ENCODE measurements at places on chromosomes 11 and 22.

DNA sequence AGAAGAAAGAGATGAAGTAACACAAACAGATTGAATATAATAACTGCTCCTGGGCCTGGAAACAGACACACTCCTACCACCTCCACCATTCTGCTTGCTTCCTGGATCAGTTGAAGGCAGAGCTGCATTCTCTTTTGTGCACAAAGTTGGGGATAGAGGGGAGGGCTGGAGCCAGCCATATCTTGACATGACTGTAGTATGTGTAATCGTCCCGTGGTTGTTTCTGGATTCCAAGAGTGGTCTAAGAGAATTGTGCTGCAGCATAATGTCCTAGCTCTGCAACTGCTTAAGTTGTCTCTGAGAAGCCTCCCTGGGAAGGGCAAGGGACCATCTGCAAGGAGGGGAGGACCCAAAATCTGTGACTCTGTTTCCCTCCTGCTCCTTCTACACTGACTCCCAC, 3.2 kb downstream of the CRY2 start:
- DNase-seq: no peak

GRCh38 chr22:41382098-41382578, 396 bp downstream of the TEF start:
- DNase-seq: no peak

- DNase-seq: no peak
Measured at GRCh38 chr22:37581504-37581903, 1.6 kb upstream of the LGALS2 start.

DNA sequence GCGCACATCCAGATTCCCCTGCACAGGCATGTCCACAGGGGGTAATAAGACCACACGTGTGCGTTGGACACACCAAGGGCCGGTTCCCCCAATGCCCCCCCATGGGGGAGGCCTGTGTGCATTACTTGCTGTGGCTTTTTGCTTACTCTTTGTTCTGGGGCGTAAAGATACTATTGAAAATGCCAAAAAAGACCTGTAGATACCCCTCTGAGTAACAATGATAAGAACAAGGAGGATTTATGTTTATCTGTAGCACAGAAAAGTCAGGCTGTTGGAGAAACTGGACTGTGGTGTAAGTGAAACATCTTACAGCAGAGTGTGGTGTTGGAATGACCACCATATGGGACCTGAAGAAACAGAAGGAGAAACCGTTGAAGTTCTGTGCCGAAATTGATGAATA, 103.2 kb downstream of the TBC1D22A start:
- DNase-seq: no peak

GRCh38 chr11:118338637-118339061, 3.9 kb downstream of the CD3D start:
- DNase-seq: no peak

- no peak for DNase-seq
Measured at GRCh38 chr11:34606326-34607120, 14.4 kb upstream of the EHF start.

DNA sequence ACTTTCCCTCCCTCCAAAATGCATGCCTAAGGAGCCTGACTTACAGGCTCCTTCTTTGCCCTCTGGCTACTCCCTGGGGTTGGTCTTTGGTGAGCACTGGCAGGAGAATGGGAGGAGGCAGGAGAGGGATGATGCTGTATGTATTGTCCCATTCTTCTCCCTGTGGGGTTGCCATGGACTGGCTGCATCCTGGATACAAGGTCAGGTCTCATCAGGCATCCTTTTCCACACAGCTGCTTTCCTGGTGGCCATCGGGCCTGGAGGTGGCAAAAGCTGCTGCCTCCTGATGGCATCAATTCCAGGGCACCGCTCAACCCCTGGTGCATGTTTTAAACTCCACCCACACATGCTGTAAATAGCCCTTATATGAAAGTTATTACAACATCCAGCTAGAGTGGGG, 257.2 kb downstream of the ETS1 start:
- no peak for DNase-seq

- DNase-seq: no peak
Measured at GRCh38 chr11:76803811-76804600, 20.9 kb downstream of the TSKU start.

DNA sequence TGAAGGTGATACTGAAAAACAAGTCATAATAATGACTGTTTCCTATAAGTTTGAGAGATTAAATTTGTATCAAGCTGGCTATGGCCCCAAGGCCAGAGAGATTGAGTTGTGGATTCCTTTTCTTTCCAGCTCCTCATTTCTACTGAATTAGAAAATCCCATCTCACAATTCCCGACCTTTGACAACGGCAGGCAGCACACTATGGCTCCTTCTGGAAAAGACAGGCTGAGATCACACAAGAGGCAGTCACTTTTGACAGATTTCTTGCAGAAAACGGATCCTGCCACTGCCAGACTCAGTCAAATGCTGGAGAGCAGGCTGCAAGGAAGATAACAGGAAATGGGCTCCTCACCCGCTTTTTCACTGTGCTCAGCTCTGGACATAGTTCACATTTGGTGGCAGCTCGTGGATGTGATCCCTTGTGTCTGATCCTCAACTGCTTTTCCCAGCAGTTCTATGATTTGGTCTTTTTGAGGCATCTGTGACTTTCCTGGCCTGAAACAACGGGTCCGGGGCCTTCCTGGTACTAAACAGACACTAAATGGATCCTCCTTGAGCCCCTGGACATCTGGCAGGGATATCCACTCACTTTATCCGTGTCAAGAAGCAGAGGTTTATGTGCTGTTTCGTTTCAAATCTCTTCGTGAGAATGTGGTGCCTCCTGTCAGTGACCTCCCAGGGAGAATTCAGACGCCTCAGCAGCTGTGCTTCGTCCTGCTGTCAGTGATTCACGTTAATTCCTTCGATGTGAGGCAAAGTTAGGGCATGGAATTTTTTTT, 26.1 kb upstream of the RTL6 start:
- DNase-seq: peak; percentile 87

DNA sequence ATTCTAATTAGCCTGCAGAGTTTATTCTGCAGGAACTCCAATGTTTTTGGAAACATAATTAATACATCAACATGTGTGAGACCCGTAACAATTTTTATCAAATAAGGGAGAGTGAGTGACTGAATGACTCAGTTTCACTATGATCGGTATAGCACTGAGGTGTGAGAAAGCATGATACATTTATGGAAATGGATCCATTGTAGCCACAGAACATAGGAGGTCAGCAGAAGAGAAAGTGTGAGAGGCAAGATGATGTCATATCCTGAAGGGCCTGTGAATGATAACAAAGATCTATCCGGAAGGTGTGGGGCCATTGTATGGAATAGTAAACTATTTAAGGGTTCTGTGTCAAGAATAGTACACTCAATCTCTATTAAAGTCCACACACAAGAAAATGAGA, 1406.1 kb upstream of the TENM4 start:
- DNase-seq: no peak

- DNase-seq: no peak
Measured at GRCh38 chr11:75982309-75982708, 167.3 kb downstream of the UVRAG start.

DNA sequence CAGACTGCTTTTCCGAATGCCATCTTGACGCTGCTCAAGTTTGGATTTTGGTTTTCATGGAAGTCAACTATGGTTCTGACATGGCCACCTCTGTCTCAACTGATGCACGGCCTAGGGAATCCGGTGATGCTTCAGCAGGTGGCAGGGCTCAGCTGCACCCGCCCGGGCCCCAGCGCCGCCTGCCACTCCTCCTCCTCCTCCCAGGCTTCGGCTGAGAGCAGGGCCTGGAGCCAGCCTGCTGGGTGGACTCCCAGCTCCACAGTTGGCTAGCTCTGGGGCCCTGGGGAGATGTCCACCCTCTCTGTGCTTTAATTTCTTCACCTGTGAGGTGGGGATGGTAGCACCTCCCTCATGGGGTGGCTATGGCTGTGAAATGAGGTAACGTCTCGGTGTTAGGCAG, 20.3 kb upstream of the NFAM1 start:
- no peak for DNase-seq

DNA sequence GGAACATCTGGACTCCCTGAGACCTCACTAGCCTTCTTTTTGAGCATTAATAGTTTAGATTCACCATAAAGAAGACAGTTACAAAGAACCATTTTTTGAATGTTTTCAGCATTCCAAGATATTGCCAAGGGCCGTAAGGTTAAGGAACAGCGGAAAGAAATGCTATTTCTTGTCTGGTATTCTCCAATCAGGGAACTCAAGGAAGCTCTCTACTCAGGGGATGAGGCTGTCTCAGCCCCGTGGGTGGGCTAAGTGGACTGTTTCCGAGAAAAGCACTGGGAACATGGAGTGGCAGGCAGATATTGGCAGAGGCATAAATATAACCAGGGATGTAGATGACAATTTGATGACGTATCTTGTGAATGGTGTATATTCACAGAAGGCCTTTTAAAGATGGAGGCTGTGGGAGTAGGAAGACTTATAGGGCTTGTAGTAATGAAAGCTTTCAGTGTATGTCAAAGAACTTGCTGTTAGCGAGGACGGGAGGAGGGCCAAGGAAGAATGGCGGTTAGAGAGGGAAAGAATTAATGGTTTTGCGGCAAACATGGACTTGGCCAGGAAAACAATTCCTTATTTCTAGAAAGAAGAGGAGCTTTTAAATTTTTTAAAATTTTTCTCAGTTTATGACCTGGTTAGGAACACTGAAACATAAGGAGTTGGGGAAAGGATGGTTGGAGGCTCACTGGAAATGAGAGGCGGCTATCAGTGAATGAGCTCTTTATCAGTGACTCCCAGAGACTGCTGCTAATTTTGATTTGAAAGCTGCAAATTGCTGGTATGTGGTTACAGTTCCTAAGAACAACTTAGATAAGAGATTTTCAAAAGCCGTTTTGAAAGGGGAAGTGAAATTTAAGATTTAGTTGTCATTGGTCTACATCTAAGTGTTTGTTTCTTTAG, 64.6 kb downstream of the ST3GAL4 start:
- DNase-seq: no peak

DNA sequence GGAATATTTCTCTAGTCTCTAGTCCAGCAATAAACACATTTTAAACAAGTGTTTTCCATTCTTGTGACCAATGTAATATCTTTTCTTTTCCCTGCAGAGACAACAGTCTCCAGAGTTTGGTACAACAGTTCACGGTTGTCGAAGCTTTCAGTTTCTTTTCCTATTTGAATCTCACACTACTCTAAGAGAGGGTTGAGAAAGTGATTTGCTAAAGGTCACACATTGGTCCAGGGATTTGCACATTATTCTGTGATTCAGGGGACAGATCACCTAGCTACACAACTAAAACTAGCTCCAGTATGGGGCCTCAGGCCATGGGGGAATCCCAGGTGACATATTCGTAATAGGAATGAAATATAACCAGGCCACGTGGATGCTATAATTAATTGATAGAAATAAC, 132.5 kb downstream of the HIPK3 start:
- no peak for DNase-seq

- DNase-seq: no peak
Measured at GRCh38 chr11:123195188-123196059, at the start of gene CLMP. CLMP (minus strand) TSS chr11:123195248; CDS start chr11:123194940, 308 bp downstream.

- no peak for DNase-seq
Measured at GRCh38 chr11:93662175-93662570, 691 bp downstream of the CEP295 start.
